Hematopoietic multipotent progenitor cell treated with erythropoietin and hydrocortisone succinate and interleukin-3 and kit ligand, for 15 days (in vitro differentiated cells): ENCODE measurements at places on chromosomes 5 and 9.

GRCh38 chr9:3980212-3980611, 319.7 kb downstream of the GLIS3 start:
- no peak for DNase-seq

GRCh38 chr9:114583371-114584155, 4.0 kb upstream of the ATP6V1G1 start:
- no peak for DNase-seq

- no peak for DNase-seq
Observed at GRCh38 chr5:123721675-123722276, 209.8 kb downstream of the CSNK1G3 start.

DNA sequence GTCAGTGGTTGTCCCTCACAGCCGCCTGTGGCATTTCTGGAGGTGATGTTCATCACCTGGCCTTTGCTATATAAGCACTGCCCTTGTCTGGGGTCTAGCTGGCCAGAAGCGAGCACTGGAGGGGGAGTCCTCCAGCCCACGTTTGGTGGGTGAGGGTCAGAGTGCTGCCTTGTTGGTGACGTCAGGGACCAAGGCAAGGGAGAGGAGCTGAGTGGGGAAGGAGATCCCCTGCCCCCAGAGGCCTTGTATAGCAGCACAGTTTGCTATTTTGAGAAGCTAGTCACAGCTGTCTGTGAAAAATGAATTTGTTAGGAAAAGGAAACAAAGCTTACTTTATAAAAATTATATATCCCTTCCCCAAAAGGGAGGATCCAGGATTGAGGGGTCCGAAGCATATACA, 49.8 kb downstream of the SYK start:
- DNase-seq: no peak

DNA sequence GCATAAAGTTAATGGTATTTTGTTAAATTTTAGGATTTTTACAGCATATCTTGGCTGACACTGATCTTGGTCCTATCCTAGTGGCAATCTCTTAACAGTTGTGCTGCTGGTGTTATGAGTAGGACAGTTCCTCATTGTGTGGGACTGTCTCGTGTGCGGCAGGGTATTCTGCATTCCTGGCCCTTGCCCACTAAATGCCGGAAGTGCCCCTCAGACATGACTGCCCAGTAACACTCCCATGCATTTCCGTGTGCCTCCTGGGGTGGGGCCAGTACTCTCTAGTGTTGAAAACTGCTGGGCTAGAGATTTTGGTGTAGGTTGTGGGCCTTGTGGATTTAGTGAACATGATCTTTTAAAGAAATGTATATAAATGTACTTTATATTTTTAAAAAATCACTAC, 227.1 kb upstream of the DMRT1 start:
- DNase-seq: no peak

DNA sequence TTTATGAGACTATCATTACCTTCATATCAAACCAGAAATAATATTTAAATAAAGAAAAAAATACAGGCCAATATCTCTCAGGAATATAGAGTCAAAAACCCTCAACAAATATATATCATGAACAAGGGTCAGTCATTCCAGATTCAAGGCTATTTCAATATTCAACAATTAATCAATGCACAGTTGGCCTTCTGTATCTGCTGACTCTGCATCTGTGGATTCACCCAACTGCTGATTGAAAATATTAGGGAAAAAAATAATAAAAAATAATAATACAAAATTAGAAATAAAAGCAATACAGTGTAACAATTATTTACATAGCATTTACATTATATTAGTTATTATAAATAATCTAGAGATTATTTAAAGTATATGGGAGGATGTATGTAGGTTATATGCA, 1114.0 kb downstream of the CDH12 start:
- DNase-seq: no peak

DNA sequence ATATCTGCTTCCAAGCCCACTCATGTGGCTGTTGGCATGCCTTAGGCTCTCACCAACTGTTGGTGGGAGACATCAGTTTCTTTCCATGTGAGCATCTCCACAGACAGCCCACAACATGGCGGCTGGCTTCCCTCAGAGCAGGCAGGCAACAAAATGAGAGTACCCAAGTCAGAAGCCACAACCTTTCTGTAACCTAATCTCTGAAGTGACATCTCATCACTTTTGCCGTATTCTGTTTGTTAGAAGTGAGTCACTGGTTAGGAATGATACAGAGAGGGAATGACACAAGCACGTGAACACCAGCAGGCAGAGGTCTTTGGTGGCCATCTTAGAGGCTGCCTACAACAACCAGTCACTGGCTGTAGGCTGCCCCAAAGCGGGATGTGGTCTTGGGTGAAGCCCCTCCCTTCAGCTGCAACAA, 88.6 kb upstream of the RASGRF2 start:
- DNase-seq: no peak
